ENCODE measurements at places on chromosomes 6 and 20. TPM values are rescaled to one million over a fixed set of nuclear protein-coding genes. Genes with fewer than 3 reads are reported as not detected.

- DNase-seq, result no peak
These were observed 32.4 kb upstream of the NOP56 start for GRCh38 chr20:2619961-2620595.

GRCh38 chr6:153624528-153624927 lies 414.5 kb upstream of the OPRM1 start:
- no peak for DNase-seq

GRCh38 chr20:1323830-1324597 lies 4.9 kb downstream of the SDCBP2 start:
- no peak for DNase-seq

- no peak for DNase-seq
These were observed 2.7 kb downstream of the ADAM33 start for GRCh38 chr20:3678856-3679720.

DNA sequence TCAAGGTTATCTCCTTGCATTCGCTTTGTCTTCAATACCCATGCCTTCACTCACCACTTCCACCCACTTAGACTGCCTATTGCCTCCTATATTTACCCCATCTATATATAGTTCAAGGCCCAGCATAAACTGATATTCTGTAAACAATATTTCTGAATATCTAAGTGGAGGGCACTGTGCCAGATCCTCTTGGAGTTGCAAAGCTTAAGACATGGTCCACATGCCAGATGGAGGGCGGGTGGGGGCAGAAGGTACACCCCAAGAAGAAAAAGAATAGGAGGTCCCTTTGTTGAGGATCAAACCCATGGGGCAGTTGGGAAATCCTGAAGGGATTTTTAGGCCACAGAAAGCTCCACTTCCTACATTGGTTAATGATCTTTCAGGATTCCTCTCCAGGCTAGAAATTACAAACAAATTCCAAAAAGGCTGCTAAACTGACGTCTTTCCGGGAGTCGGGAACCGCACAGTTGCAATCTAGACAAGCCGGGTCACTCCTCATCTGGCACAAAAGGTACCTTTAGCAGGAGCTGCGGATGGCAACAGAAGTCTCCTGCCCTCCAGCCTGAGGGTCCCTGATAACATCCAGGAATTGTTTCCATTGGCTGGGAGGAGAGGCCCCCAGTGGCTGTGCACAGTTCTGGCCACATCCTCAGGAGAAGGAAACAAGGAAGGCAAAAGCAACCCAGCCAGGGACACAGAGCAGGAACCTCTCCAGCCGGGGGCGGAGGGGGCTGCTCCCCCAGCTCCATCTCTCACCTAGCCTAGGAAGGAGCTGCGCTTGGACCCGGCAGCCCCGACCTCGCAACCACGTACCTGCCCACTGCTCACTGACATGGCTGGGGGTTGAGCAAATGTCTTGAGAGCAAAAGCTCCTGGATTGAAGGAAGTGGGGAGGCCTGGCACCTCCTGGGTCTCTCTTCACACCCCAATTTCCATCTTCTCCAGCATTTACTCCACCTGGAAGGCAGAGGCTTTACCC lies 5.9 kb upstream of the LPIN3 start:
- no peak for DNase-seq

GRCh38 chr6:151005164-151005563 lies 139.7 kb downstream of the MTHFD1L start:
- no peak for DNase-seq

- DNase-seq, result no peak
These were observed 562.3 kb upstream of the BTBD3 start for GRCh38 chr20:11355345-11355744.

GRCh38 chr6:166258854-166259276 lies 49.3 kb downstream of the PRR18 start:
- DNase-seq, result no peak

DNA sequence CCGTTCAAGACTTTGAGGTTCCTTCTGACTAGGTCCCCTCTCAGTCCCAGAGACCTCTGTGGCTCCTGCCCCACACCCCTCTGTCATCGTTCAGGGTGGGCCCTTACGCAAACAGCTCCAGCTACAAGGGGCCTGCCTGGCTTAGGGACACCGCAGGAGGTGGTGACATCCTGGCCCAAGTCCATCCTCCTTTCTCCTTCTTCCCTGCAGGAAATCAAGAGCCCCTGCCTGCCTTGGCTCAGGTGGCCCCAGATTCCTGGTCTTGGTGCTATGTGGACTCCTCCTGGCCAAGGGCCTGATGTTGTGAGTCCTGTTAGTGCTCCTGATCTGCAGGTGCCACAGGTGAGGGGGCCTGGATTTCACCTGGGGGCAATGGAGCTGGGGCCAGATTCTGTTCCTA lies 8.1 kb downstream of the TREML4 start:
- no peak for DNase-seq

DNA sequence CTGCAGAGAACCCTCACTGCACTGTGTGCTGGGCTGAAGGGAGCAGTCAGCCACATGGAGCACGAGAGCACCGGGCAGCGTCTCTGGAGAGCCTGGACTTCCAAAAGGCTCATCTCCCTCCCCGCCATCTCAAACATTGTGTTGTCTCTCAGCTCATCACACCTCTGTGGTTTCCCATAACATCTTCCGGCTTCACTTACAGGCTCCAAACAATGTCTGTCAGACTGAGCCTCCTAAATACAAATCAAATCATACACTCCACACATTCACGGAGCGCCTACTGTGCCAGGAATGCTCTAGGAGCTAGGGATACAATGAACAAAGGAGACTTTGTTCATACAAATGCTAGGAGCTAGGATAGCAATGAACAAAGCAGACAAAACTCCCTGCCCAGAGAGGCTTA lies 398.0 kb downstream of the RNGTT start:
- no peak for DNase-seq

- no peak for DNase-seq
These were observed 44.9 kb downstream of the CPXM1 start for GRCh38 chr20:2755451-2756055.

GRCh38 chr6:2863901-2864300 lies 22.2 kb upstream of the SERPINB1 start:
- DNase-seq, result no peak

DNA sequence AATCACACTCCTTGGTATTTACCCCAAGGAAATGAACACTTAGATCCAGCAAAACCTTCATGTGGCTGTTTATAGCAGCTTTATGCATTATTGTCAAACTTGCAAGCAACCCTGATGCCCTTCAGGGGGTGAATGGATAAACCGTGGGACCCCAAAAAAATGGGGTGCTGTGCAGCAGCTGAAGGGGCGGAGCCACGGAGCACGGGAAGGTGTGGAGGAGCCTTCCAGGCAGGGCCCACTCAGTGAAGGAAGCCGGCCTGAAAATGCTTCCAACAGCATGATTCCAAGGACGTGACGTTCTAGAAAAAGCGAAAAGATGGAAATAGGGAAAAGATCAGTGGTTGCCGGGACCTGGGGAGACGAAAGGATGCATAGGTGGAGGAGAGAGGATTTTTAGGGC lies 25.6 kb upstream of the FRMD1 start:
- DNase-seq, result no peak

DNA sequence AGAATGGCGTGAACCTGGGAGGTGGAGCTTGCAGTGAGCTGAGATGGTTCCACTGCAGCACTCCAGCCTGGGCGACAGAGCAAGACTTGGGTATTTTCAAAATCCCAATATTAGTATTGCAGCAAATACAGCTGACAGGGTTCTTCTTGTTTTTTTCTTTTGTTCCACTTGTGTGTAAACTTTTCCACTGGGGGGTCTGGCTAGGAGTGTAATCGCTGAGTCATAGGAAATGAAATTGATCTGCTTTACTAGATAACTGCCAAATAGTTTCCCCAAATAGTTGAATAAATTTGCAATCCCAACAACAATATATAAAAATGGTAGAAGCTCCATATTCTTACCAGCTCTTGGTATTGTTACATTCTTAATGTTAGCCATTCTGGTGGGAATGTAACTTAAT lies 526.0 kb upstream of the SOX4 start:
- no peak for DNase-seq

DNA sequence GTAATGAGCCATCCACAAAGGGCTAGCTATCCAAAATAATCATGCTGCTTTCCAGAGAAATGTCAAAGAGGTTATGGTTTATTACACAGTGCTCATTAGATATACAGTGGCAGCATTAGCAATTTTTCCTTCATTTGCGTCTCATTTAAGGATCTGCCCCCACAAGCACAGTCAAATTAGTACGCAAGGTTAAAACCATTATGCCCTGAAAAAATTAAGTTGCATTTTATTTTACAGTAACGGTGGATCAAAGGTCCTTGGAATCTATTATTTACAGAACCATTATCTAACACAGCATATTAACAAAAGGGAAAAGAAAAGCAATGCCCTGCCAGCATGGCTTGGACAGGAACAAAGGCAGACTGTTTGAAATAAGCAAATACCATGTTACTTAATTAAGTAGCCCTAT lies 144.8 kb downstream of the PDSS2 start:
- DNase-seq, result no peak

DNA sequence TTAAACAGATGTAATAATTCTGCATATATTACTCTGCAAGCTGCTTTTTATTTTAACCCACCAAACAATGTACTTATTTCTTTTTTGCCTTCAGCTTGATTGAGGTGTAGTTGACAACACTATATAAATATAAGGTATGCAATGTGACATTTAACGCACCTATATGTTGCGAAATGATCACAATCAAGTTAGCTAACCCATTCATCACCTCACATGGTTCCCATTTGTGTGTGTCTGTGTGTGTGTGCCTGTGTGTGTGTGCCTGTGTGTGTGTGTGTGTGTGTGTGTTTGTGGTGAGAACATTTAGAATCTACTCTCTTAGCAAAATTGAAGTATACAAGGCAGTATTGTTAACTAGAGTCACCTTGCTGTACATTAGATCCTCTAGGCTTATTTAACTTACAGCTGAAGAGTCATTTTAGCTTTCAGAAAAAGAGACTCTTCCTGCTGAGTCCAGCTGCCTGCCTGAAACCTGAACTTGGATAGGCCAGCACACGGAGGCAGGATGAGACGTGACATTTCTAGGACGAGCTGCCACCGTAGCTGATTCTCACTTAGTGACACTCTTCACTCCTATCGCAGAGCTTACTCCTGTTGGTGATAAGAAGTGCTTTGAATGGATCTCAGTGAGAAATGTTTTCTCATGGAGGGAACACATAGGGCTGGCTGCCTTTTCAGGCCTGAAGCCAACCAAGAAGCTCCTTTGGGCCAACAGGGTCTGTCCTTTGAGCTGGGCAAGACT lies 126.5 kb upstream of the RIPOR2 start:
- peak; percentile 28 for DNase-seq

DNA sequence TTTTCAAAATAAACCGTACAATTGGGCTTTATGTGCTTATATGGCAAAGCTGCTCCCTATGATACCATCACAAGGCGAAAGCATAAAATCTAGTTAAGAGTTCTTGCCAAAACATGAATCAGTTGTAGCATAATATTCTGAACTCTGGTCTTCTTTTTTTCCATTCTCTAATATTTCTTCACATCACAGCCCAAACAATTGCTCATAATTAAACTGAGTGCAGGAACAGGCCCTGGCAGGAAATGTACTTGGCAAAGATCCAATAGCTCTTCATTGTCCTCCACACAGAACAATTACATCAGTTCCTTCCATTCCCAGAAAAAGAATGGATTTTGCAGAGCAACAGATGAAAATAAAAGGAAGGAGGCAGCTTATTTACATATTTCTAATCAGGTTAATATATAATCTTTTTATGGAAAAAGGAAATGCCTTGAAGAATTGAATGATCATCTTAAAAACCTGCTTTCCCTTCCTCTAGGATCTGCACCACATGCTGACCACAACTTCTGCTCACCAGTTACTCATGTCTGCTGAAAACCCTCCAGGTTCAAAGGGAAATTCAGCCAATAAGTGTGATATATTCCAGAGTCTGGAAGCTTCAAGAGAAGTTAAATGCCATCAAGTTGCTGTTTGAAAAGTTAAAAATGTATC lies 123.3 kb upstream of the COL21A1 start:
- no peak for DNase-seq

DNA sequence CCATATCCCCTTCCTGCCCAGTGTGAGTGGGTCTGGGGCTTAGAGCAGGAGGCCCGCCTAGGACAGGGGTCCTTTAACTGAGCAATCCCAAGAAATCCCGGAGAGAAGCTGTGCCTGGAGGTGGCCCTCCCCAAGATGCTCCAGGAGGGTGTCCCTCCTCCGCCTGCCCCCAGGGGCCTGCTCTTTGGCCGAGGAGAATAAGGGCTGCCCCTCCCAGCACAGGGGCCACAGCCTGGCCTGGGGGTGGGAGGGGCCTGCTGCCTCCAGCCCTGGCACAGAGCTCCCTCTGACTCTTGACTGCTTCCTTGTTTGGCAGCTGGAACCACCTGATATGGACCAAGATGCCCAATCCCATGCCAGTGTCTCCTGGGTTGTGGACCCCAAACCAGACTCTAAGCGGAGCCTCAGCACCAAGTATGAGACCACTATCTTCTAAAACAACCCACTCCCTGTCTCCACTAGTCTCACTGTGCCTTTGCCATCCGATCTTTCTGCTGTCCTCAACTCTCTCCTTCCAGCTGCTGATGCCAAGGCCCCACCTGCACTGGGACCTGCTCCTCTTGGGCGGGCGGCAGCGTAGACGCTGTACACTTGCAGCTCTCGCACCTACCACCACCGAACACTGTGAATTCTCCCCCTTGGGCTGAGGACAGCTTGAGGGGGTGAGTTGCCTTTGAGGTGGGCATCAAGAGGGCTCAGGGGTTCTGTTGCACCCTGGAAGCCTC lies 54.3 kb downstream of the TCP11 start:
- DNase-seq, result no peak

GRCh38 chr6:6543181-6543879 lies 45.2 kb upstream of the LY86 start:
- DNase-seq, result no peak

GRCh38 chr6:140850438-140850837 lies 1282.3 kb upstream of the GJE1 start:
- no peak for DNase-seq

DNA sequence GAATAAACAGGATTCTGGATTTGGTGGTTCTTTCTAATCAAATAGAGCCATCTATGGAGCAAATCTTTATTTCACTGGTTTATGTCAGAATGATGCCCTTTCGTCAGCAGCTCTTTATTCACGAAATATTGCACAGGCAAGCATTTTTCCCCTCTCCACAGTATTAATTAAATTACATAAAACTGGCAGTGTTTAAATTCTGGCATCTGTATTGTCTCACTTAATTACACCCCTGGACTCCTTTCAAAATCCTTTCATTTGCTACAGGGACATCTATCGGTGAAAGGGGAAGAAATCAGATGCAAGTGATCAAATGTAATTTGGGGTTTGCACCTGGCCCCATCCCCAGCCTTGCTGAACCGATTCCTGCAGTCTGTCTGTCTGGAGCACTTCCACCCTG lies 801.9 kb downstream of the QKI start:
- DNase-seq, result no peak

Gene ZSWIM3
- polyA plus RNA-seq, result 2.6 TPM

Gene TRIM31
- 0.26 TPM for polyA plus RNA-seq

Gene DEFB124
- polyA plus RNA-seq, result not detected

Gene ELOVL2
- polyA plus RNA-seq, result not detected

Gene MAPK13
- polyA plus RNA-seq, result 20.3 TPM

Gene THBS2
- 2.7 TPM for polyA plus RNA-seq

Gene SLC44A4
- 37.4 TPM for polyA plus RNA-seq

Gene KIF25
- not detected for polyA plus RNA-seq

Gene BTBD3
- 11.6 TPM for polyA plus RNA-seq
